Fibroblast of villous mesenchyme (primary cell): ENCODE measurements at places on chromosomes 4 and X. TPM values are rescaled to one million over a fixed set of nuclear protein-coding genes. Genes with fewer than 3 reads are reported as not detected.

GRCh38 chr4:122946142-122946541, 23.7 kb upstream of the NUDT6 start:
- no peak for DNase-seq

DNA sequence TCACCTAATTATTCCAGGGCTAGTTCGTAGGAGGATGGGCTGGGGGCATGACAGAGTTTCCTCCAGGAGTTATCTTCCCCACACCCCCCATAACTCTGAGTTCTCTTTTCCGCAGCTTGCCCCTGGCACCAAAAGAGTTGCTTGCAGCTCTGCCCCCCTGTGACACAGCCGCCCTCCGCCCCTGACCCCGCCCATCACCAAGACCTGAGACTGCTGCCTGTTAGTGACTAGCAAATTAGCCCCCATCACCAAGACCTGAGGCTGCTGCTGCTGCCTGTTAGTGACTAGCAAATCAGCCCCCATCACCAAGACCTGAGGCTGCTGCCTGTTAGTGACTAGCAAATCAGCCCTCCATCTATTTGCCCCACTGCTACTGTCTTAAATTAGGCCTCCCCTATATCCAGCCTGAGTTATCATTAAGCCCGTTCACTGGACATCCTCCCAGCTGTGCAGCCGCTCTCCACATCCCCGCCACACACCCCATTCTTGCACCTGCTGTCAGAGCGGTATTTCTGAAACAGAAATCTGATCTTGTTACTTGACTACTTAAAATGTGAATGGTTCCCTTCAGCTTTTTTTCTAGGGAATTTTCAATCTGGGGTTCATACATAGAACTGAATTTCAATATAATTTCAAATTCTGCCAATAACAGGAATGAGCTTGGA, 1.5 kb upstream of the PAPSS1 start:
- DNase-seq: no peak

GRCh38 chr4:153518637-153519389, 52.7 kb downstream of the TMEM131L start:
- no peak for DNase-seq

DNA sequence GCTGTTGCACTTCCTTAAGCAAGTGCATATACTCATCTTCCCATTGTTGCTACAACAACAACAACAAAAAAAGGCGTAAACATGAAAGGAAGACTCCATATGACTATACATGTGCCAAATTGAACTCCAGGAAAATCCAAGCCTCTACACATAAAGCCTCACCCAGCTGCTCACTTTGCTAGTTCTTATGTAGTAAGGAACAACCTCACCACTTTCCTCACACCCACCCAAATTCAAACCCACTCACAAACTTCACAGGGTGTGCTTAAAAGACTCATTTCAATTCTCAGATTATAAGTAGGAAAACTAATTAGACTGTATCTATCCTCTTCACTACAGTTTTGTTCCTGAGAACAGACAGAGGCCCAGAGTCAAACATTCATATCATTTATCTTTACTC, 671.1 kb upstream of the INTU start:
- no peak for DNase-seq

XKRX gene
- under 0.01 TPM in 1 of 2 replicates, not detected in the other for total RNA-seq
